Hindlimb muscle (tissue), 1 donor: ENCODE measurements at places on chromosomes 7 and 10. TPM values are rescaled to one million over a fixed set of nuclear protein-coding genes. Genes with fewer than 3 reads are reported as not detected.

DNA sequence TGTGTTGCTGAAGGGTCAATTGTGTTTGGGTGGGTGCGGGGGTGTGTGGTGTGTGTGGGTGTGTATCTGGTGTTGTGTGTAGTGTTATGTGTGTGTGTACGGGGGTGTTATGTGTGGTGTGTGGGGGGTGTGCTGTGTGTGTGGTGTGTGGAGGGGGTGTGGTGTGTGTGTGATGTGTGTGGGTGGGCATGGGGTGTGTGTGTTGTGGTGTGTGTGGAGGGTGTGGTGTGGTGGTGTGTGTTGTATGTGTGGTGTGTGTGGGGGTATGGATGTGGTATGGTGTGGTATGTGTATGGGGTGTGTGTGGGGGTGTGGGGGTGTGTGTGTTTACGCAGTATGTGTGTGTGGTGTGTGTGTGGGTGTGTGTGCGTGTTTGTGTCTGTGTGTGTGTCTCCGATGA, 110.8 kb downstream of the ZNF22 start:
- no peak for DNase-seq

DNA sequence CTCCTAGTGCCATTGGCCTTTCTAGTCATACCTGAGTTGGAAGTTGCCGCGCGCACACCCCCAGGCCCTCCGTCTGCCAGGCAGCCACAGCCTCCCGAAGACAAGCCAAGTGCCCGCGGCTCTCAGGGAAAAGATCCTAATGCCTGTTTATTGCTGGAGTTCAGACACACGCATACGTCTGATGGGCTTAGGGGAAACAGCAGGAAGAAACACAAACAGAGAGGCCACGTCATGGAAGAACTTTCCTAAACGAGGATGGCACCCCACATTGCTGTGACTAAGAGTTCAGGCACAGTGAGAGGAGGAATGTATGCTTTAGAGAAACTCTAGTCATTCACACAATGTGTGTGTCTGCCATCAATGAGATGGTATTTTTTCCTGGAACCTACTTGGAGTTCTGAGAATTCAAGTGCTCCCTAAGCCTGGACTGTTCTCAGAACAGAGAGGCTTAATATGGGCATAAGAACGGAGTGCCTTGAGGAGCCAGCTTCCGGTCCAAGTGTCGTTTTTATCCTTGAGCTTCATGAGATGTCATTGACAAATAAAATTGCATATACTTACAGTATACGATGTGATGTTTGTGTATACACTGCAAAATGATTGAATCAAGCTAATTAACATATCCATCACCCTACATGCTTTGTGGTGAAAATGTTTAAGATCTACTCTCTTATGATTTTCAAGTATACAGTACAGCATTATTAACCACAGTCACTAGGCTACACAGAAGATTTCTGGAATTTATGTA, 11.6 kb upstream of the RBP3 start:
- no peak for DNase-seq

Gene HMX2
- not detected for polyA plus RNA-seq

Gene TRUB1
- polyA plus RNA-seq = 20.0 TPM

- no peak for DNase-seq
Observed at GRCh38 chr7:128318691-128319090, 25.0 kb downstream of the RBM28 start.

Gene SFTPA1
- not detected for polyA plus RNA-seq
